ENCODE measurements at places on chromosomes 1 and 21. TPM values are rescaled to one million over a fixed set of nuclear protein-coding genes. Genes with fewer than 3 reads are reported as not detected.
A peak's percentile ranks its signal among the peaks of the same experiment; 100 is the strongest.

Gene E2F2
- 0.19 TPM for total RNA-seq

Gene CD164L2
- total RNA-seq: not detected

Gene OPRD1
- total RNA-seq: not detected

Gene CCDC30
- total RNA-seq: 2.8 TPM

Gene HCRTR1
- total RNA-seq: not detected

Gene TAGLN2
- total RNA-seq: 238 TPM

Gene TRAPPC3
- 18.4 TPM for total RNA-seq

Gene PTAFR
- total RNA-seq: 0.17 TPM

Gene PIGP
- total RNA-seq: 11.9 TPM

Gene TTC22
- total RNA-seq: 4.2 TPM

DNA sequence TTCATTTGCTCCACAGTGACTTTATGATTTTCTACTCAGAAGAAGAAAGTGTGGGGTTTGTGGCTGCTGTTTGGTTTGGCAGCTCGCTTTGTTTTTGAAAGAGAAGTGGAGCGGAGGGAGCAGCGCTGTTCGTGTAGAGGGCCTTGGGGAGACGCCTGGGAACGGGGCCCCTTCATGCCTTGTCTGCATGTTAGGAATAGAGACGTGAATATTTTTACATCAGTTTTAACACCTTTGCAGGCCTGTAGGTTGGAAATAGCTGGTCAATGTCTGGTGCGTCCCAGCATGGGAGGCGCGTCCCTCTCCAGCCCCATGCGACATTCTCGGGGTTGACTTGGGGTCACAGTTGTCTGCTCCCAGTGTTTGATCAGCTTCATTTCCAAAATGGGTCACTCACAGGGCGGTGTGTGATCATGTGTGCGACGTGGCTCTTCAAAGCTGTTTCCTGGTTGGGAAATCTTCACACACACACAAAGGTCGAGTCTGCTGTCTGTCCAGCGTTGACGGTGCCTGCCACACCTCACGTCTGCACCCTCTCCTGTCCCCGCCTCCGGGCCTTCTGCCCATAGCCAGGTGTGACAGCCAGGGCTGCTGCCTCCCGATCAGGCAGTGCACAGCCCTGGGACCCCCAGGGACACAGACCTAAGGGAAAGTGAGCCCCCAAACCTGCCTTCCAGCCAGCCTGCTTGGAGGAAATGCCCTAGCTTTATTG, 149.2 kb downstream of the PSMG1 start:
- no peak for DNase-seq

- no peak for DNase-seq
Observed at GRCh38 chr1:101051688-101052638, 26.4 kb upstream of the DPH5 start.

DNA sequence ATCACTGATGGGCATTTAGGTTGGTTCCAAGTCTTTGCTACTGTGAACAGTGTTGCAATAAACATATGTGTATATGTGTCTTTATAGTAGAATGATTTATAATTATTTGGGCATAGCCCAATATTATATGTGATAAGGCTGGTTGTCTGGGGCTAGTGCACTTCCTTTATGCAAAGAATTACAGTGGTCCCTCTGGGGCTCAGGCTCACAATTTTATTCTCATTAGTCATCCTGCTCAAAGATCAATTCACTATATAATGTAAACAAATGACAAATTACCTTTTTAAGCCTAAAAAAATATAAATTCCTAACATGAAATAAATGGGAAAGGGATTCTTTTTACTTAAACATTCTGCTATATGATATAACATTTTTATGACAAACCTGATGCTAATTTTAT, 5.0 kb downstream of the PLPPR4 start:
- no peak for DNase-seq

DNA sequence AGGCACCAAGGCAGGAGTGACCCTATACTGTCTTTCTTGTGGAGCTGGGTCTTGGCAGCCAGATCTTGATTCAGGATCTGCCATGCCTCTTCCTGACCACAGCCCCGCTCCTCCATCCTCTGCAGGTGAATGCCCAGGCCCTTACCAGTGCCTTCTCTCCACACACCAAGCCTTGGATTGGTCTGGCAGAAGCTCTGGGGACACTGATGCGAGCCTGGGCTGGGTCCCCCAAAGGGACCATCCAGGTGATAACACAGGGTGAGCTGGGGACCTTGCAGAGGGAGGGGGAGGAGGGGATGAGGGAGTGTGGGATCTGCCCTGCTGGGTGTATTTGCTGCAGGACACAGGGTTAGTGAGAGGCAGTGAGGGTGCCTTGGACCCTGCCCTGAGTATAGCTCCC, 28.4 kb downstream of the HMGCS2 start:
- DNase-seq: no peak

DNA sequence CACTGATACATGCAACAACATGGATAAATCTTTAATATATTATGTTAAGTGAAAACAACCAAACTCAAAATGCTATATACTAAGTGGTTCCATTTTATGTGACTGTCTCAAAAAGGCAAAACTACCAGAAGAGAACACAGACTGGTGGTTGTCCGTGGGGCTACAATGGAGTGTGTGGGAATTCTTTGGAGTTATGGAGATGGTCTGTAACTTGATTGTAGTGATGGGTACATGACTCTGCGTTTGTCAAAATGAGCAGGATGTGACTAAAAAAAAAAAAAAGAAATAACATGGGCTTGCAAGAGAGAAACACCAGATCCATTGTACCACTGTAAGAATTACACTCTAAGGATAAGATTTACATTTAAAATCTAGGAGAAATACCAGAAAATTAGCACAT, 52.2 kb upstream of the KIAA1614 start:
- no peak for DNase-seq

DNA sequence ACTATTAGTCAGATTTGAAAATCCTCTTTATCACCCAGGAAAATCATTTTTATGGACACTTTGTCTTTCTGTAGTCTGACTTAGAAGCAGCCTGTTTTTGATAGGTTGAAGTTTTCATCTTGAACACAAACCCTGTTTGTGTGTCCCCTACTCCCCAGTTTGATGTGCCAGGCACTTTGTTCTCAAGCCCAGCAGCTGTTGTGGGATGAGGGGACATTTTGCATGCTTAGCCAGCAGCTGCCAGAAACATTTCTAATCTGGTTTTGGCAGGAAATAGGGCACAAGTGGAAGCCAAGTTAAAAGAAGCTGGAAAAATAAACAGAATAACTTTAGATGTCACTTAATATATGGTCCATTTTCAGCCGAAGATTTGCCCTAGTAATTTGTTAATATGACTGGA, 29.9 kb downstream of the ACTN2 start:
- no peak for DNase-seq

DNA sequence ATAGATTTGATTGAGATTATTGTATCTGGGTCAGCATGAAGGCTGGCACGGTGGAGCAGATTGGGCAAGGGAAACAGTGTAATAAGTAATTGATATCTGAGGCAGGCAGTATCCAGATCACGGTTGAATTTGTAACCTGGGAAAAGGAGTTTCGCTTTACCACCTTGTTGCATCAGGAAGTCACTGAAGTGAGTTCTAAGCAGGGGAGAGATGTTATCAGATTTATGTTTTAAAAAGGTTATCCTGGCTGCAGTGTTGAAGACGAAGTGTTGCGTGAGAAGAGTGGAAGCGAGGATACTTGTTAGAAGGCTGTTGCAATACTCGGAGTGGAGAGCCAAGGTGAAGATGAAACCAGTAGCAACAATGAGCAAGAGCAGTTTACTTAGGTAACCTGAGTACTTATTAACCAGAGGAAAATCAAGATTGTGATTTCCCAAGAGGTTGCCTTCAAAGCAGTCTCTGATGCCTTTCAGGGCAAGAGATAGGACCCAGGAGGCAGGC, 77.8 kb downstream of the LHX9 start:
- DNase-seq: no peak

GRCh38 chr1:68675336-68675735, 178.5 kb upstream of the DEPDC1 start:
- no peak for DNase-seq

GRCh38 chr1:108646648-108647269, 14.1 kb downstream of the HENMT1 start:
- DNase-seq: peak; percentile 64

- no peak for DNase-seq
Observed at GRCh38 chr1:50527249-50527986, 104.2 kb upstream of the DMRTA2 start.

DNA sequence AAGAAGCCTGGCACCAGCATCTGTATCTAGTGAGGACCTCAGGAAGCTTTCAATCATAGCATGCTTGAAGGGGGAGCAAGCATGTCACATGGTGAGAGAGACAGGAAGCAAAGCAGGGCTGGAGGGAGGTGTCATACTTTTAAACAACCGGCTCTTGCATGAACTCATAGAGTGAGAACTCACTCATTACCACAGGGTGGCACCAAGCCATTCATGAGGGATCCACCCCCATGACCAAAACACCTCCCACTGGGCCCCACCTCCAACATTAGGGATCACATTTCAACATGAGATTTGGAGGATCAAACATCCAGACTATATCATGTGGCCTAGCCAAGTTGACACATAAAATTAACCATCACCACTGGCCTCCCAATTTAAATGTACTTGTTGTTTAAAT, 125.1 kb upstream of the KCND3 start:
- DNase-seq: no peak

GRCh38 chr1:91622616-91623015, 122.0 kb downstream of the CDC7 start:
- DNase-seq: no peak

DNA sequence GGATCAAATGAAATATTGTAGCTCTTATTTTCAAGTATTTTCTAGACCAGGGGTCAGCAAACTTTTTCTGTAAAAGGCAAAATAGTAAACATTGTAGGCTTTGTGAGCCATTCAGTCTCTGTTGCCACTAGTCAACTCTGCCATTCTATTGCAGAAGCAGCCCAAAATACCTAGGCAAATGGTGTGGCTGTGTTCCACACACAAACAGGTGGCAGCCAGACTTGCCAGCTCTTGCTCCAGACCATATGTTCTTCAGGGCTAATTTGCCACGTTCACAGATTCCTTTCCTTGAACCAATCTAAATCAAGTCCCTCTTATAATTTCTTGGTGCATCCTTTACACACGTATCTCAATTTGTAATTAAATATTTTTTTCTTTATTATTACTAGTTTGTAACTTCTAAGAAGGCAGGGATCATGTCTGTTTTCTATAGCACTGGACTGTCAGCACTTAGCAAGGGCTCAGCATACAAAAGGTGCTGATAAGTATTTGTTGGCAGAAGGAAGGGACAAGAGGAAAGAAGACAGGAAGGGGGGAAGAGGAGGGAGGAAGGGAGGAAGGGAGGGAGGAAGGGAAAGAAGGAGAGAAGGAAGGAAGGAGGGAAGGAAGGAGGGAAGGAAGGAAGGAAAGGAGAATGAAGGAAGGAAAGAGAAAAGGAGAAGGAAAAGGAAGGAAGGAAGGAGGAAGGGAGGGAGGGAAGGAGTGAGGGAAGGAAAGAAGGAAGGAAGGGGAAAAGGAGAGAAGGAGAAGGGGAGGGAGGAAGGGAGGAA, 106.5 kb upstream of the EDEM3 start:
- DNase-seq: no peak

- DNase-seq: no peak
Observed at GRCh38 chr21:36249576-36250422, 70.2 kb upstream of the MORC3 start.

- no peak for DNase-seq
Observed at GRCh38 chr1:204304067-204304466, 55.7 kb downstream of the PLEKHA6 start.

DNA sequence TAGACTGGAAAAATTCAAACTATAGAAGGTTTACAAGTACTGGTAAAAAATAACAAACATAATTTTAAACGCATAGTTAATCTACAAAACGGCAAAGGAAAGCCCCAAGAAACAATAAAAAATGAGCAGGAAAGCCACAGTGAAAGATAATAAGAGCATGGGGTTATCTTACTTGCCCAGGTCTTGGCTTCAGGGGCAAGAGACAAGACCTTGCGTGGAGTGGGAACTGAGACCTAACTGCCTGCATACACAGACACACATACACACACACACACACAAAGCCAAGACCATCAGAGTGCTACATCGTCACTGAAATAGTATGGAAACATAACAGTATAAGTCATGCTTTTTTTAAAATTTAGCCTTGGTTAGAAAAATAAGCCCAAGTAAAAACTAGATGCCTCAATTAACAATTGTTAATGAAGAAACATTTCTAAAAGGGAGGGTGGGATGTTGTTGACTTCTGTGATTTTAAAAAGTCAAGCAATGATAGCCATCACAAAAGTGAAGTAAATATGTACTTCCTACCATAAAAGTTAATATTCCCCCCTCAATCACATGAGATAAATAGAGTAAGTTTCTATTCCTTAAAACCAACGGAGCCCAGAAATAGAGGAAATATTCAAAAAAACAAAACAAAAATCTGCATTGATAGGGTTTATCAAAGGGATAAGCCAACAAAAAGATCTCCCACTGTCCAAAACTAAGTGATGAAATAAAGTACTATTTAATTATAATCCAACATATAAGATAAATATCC, 29.4 kb upstream of the CRP start:
- no peak for DNase-seq

GRCh38 chr1:205907794-205908193, 35.5 kb downstream of the SLC26A9 start:
- no peak for DNase-seq

All from CD8-positive, alpha-beta T cell (primary cell).